ENCODE measurements at places on chromosomes 3 and 15.

GRCh38 chr3:6600237-6600636, 260.7 kb upstream of the GRM7 start:
- DNase-seq, result no peak

DNA sequence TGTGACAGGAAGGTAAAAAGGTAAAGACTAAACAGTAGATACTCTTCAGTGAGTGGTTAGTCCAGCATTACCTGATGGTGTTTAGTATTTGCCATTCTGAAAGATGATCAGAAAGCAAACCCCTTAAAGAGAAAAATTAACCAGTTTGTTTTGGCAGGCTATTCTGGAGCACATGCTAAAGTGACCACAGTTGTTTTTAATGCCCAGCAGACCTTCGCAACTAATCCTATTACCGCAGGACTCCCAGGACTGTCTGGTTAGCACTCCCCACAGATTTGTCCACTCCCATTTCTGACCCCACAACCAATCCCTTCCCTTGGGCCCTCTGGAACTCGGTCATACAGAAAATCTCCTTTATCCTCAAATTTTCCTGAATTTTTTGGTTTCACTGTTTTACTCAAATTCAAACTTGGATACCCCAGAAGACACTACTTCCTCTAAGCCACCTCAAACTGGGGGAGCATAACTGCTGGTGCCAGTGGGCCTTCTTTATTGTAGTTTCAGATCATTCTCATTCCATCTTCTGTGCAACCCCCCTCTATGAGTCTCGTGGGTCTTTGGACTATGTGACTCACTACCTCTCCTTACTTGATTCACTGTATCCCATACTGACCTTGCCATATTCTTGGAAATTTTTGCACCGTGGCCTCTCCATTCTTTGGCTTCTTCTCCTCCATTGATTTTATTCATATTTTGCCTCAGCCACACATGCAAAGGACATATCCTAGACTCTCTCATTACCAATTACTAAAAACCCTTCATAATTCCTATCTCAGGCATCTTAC, 104.4 kb downstream of the RBMS3 start:
- no peak for DNase-seq

GRCh38 chr3:136819731-136820679, 1.1 kb downstream of the SLC35G2 start:
- DNase-seq, result peak; percentile 8

- no peak for DNase-seq
Observed at GRCh38 chr15:42264795-42265194, 8.2 kb upstream of the GANC start.

DNA sequence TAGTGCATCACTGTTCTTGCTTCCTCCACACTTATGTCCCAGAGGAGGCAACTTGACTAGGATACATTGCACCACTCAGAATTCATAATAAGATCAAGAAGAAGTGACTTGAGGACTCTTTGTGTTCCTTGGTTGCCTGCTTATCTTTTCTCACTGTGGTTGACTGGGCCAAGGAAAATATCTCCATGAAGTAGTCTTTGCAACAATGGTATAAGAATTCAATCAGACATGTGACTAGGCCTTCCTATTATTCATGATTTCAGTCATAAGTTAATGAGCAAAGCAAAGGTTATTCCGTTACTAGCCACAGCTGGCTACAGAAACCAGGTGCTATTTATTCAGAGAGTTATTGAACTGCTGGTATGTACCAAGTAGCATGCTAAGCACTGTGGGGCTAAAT, 359.3 kb downstream of the RORA start:
- no peak for DNase-seq

- no peak for DNase-seq
Observed at GRCh38 chr3:182810574-182811268, 17.4 kb downstream of the ATP11B start.

DNA sequence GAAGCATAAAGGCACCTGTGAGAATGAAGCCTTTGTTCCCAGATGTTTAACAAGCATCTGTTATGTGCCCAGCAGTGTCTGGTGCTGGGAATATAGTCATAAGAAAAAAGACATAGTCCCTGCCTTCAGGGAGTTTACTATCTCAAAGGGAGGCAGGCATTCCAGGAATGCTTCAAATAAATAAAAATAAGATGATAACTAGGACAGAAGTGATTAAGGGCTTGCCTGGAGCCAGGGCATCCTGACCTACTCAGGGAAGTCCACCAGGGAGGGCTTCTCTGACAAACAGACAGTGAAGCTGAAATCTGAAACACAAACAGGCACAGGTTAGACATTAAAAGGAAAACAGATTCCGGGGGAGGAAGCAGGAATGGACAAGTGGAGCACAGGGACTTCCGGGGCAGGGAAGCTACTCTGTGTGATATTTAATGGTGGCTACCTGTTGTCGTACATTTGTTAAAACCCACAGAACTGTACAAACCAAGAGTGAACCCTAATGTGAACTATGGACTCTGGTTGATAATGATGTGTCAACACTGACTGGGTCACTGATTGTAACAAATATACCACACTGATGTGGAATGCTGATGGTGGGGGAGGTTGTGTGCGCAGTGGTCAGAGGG, 53.3 kb downstream of the ITGB5 start:
- no peak for DNase-seq

- no peak for DNase-seq
Observed at GRCh38 chr3:71218508-71218907, 365.0 kb downstream of the FOXP1 start.

DNA sequence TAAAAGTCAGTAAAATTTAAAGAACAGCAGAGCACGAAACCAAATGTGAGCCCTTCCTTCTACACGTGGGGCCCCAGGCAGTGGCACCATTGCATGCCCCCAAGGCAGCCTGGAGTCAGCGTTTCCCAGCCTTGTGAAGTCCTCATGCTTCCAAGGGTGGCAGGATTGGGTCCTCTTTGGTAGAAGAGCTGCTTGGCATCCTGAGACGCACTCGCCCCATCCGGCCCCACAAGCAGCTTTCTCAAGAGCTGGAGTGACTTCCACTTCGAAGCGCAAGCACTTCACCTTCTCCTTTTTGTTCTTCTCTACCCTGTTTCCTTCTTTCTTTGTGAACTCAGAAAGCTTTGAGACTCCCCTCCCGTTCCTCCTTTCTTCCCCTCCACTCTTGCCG, 34.7 kb downstream of the ZNF710 start:
- no peak for DNase-seq

DNA sequence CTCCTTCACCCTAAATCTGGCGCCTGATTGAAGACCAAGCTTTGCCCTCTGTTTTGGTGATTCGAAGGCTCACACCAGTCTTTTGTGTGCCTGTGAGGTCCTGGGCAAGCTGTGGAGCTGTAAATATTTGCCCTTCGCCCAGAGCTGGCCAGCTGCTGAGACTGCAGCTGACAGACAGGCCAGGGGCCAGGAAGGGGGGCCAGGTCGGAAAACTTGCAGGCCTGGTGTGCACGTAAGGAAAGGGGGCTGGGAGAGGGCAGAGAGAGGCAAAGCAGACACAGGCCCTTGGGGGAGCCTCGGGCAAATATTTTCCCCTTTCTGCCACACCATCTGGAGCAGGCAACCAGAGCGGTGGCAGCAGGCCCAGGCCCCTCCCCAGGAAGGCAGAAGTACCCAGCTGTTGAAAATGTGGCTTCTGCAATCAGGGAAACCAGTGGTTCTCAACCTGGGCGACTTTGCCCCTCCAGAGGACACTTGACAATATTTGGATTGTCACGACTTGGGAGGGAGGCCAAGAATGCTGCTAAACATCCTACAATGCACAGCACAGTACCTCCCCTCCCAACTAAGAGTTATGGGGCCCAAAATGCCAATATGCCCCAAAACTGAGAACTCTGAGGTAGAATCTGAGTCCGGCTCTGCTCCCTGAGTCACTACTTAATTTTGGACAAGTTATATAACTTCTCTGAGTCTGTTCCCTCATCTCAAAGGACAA, 2.5 kb downstream of the PDZRN3 start:
- no peak for DNase-seq

DNA sequence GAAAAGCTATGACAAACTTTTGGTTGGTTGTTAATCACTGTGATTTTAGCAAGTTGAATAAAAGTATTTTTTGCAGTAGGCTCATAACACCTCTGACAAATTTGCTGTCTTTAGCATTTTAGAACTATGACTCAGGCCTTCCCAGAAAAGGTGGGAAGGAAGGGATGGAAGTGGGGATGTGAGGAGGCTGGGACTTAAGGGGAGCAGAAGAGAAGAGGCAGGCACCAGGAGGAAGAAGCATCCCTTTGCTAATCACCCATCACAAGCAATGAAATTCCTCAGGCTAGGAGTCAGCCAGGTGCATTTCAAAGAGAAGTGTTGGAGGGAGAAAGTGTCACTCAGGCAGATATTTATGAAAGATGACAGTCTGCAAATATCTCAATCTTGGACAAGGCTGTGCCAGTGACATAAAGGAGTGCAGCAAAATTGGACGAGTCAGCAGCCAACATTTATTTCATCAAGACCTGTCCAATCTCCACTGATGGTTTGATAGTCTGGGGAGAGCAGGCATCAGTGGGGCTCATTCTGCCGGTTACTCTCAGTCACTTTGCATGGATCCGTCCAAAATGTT, 337.3 kb upstream of the ARRDC4 start:
- DNase-seq, result no peak

DNA sequence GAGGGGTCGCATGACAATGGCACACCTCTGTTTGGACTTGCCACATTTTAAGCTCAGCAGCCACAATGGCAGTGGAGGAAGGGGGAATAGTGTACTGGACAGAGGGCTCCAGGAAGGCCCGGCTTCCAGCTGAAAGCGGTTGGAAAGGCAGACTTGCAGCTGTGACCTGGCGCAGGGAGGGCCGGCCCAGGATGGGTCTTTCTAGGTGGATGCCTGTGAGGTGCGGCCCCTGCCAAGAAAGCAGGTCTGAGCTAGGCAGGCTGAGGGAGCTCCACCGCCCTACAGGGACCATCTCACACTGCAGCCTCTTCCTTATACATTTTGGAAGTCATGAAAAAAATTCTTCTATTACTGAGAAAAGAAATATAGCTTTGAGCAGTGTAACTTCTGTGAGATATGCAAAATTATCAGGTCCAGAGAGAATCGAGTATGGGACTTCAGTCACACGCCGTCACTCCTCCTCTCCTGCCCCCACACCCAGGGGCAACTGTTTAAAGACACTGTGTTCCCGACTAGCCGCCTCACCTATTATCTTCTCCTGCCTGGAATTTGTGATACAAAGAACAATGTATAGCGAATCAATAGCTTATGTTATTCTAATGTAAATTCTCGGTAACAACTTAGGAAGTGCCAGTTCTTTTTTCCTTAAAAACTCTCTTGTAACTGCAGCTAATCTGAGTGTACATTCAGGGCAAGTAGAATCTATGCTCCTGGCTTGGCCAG, 331.0 kb downstream of the OCA2 start:
- DNase-seq, result no peak

DNA sequence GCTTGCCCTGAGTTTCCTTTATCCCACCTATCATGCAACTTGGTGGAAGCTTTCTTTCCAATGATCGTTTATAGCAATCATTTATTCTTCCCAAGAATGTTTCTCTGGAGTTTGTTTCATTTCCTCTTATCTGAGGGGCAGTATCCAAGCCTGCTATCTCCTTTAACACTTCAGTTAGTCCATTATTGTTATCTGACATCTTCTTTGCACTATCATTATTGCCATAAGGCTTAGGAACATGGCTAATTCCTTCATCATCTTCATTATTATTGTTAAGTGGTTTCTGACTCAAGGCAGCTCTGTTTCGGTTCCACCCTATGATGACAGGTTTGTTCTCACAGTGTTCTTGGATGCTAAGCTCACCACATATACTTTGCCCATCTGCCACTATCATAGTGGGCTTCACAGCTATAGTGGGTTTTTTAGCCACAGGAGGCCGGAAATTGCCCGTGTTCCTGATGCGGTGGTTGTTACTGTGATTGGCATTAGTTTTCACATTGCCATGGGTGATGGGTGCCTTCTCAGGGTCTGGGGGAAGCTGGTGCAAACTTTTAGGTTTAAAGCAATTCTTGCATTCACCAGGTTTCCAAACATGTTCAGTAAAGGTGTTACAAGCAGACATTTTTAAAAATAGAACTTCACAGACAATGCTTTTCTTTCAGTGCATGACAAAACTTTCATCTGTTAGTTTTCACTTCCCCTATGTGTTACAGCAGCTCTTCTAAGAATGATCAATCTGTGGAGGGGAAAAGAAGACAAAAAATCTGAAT, 110.6 kb upstream of the TSPAN3 start:
- no peak for DNase-seq

DNA sequence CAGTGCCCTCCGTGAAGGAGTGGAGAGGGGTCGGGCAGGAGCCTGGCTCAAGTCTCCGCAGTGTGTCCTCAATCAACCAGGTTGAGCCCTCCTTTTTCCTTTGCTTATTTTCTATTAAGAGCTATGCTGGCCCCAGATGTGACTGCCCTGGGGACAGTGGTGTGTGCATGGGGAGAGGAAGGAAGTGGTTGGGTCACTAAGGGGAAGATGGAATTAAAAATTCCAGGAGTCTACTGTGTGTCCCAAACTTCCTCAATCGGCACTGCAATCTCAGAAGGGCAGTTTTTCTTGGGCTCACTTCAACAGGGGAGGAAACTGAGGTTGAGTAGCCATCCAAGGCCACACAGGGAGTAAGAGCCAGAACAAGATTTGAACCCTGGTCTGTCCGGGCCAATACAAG, 13.7 kb upstream of the GRIP2 start:
- no peak for DNase-seq

- no peak for DNase-seq
Observed at GRCh38 chr15:87167055-87167454, 1087.4 kb downstream of the AGBL1 start.

- no peak for DNase-seq
Observed at GRCh38 chr3:149449799-149450198, 24.7 kb upstream of the TM4SF4 start.
